ENCODE measurements at places on chromosomes 12 and 14.
A peak's percentile ranks its signal among the peaks of the same experiment; 100 is the strongest.

GRCh38 chr12:82659343-82660207 is 27.1 kb upstream of the TMTC2 start:
- no peak for DNase-seq

- DNase-seq = no peak
Observed at GRCh38 chr12:62584619-62585018, 118.0 kb downstream of the MON2 start.

DNA sequence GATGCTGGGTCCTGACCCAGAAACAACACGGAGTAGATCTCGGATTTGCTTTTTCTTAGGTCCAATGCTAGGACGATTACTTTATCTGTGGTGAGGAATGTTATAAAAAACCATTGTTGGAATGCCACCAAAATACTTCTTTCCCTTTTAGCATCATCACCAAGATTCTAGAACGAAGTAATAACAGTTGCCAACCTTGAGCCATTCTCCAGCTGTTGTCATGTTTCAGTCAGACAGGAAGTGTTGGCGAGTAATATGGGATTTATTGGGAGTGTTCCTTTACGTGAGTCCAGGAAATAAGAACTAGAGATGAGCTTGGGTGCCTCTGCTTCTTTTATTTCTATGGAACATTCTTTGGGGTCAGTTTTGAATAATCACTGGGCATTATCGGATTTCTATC is 892.9 kb downstream of the DIO2 start:
- no peak for DNase-seq

- DNase-seq = no peak
Observed at GRCh38 chr14:36324897-36325296, 4.5 kb upstream of the MBIP start.

DNA sequence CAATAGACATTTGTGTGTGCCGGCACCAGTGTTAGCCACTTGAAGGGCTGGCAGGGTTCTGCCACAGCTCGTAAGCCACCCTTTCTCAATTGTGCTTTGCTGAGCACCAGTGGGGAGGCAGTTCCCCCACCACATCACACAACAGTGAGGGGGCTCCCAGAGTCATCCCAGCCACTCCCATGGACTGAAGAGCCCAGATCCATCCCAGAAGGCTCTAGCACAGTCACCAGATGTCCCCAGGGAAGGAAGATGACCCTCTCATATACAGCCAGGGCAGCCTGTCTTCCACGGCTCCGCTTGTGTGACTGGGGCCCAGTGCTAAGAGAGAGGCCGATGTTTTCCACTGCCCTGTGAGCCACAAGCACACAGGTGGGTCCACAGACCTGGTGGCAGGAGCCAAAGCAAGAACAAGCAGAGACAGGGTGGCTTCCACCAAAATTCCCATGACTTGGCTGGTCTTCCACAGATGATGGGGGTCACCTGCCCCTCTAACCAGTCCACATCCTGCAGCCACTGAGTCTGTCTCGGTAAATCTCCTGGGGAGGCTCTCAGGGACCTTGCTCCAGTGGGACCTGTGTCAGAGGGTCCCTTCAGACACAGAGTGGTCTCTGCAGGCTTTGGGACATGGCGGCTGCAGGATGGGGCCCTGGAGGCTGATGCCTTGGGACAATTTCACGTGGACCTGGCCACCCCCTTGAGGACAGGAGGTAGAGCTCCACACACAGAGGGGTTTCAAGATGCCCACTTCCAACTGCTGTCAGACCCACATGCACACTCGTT is 71.9 kb upstream of the DDX11 start:
- no peak for DNase-seq

DNA sequence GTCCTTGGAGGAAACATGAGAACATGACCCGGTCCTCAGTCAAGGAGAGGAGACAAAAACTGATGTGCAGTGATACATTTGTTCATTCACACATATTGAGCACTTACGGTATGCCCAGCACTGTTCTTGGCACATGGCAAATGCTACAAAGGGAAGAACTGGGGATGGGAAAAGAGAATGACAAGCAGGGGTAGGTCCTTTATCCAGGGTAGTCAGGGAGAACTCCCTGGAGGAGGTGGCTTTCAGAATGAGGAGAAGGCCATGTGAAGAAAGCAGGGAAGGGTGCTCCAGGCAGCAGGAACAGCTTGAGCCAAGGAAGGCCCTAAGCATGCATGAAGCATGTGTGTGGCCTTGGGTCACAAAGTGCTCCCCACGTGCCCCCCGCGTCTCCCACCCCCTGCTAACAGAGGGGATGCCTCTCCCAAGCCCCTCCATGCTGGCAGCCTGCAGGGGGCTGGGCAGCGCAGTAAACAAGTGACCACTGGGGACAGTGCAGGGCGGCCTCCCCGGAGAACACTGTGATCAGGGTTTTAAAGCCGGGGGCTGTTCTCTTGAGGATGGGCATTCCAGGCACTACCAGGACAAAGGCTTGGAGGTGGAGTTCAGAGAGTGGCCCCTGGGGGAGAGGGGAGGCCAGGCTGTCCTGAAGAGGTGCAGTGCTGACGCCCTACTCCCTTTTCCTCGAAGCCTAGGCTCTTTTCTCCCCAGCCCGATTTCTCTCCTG is 71.0 kb downstream of the PHETA1 start:
- no peak for DNase-seq

DNA sequence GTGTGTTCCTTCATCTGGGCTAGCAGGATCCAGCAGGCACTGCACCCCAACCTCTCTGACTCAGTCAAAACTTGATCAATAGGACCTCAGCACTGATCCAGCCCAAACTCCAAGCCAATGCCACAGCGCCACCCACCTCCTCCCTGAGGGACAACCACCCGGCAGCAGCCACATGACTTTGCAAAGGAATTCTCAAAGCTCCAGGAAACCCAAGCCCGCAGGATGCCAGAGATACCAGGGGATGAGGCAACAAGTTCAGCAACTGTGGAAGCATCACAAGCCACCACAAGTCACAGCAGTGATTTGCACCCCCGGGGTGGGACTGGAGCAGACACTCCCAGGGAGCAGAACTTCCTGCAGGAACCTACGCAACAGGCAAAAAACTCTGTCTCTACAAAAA is 37.3 kb downstream of the ACTN1 start:
- DNase-seq = peak; percentile 92

DNA sequence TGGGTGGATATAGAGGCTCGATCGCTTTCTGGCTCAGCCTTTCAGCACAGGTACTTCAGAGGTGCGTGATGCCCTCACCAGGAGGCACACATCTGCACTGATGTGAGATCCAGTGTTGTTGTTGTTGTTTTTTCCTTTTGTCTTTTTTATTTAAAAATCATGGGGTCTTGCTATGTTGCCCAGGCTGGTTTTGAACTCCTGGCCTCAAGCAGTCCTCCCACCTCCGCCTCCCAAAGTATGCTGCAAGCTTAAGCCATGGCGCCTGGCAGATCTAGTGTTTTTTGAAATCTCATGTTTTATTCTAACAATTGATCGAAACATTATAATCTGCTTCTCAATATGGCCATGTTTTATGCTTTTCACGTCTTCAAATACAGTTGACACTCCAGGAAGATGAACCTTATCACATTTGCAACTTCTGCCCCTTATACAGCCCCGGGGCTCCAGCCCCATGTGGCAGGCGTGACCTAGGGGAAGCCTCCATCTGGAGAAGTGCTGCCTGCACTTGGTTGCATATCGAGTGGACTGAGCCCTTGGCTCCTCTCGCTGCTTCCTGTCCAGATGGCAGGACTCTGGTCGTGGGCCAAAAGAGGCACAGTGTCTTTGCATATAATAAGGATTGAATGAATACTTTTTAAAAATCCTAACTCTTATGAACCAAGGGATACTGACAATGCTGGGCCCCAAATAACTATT is 71.7 kb downstream of the TRAF3 start:
- DNase-seq = no peak

- no peak for DNase-seq
Observed at GRCh38 chr14:67729072-67729885, 27.6 kb downstream of the RDH12 start.

Data from urothelium cell line (cell line).